Activated gamma-delta T cell treated with anti-CD3 and anti-CD28 coated beads, Interleukin-2, amount 50 U/mL, for 16 hours (primary cell): ENCODE measurements at places on chromosomes 5 and 9.

GRCh38 chr5:77644371-77645157 lies 6.1 kb upstream of the OTP start:
- no peak for DNase-seq

- no peak for DNase-seq
Measured at GRCh38 chr9:116605060-116605459, 82.0 kb upstream of the TRIM32 start.

DNA sequence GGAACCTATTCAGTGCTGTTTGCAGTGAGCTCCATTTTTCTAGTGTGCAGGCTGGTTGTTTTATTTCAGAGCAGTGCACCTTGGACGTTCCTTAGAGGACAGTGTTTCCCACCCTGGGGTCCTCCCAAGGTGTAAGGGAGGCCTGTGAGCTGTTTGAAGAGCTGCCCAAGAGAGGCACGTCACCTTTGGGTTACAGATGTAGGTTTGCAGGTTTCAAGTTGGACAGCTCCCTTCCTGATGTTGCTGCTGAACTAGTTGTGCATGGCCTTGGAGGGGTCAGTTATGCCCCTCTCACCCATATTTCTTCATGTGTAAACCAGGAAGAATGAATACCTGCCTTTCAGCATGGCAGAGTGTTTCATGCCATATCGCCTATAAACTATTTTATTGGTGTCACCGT lies 34.7 kb upstream of the POMT1 start:
- no peak for DNase-seq

DNA sequence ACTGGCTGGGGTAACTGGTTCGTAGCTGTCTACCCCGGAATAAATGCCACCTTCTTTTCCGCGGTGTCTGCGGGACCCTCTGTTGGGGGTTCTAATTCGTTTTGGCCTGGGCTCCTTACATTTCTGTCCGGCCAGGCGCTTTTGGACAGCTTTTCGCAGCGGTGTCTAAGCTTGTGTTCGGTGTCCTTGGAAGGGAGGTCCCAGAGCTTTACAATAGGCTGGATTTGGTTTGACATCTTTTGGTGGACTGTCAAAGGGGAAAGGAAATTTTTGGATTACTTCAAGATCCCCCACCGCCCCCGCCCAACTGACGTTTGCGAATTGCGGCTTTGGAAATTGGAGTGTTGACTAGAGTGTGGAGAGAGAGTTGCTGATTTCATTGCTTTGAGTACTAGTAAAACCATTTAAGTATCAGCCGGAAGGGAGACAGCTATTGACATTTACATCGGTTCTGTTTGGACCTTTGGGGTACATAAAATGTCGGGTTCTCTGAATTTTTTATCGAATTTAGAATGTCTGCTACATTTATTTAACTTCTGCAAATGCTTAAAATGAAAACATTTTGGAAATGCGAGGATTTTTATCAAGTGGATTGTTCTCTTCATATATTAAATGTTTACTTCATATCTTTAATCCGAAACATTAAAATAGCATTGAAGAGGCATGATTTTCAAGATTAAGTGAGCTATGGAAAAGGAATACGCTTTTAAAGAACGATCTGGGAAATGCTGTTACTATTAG lies 4.7 kb upstream of the PURA start:
- no peak for DNase-seq

DNA sequence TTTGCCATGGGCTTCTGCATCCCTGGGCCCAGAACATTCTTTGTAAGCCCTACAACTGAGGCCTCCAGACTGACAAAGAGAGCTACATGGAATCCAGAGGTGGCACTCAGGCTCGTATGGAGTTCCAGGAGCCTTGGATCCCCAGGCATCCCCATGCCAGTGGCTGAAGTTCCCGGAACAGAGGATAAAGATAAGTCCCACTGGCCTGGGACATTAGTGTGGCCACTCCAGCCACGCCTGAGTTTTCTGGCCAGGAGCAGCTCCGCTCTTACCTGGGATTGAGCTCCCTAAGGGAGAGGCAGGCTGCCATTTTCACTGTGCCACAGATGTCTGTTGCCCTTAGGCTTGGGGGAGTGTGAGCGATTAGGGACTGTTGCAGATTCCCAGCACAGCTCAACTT lies 656.3 kb upstream of the FAM174A start:
- DNase-seq: no peak

DNA sequence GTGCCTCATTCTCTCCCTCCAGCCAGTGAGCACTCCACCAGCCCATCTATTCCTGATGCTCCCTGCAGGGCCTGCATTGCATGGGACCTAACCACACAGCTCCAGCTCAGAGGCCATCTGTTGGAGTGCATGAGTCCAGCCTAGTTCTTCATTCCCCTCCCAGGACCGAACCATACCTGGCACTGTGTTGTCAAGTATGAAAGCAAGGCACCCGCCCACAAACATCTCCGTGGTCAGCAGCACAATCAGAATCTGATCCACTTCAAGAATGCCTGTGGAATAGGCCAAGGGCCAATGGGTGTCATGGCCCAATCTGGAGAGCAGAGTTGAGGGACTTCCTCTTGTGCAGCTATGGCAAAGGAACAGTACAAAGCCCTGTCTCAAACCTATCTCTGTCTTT lies 5.9 kb downstream of the SLC23A1 start:
- DNase-seq: no peak

- DNase-seq: no peak
Measured at GRCh38 chr5:56190497-56190896, 42.6 kb downstream of the ANKRD55 start.

DNA sequence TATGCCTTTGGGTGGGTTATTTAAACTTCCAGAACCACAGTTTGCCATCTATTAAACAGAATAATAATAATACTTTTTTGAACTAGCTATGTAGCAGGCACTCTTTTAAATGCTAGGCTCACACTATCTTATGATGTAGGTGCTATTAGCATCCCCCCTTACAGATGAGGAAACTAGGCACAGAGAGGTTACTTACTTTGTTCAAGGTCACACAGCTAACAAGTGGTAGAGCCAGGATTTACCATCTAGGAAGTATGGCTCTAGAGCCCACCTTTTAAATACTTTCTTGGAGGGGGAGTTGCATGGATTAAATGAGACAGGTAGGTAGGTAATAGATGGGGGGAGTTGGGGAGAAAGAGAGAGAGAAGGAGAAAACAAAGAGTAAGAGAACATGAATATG lies 95.3 kb upstream of the NR3C1 start:
- no peak for DNase-seq

- no peak for DNase-seq
Measured at GRCh38 chr5:40479939-40480338, 199.8 kb upstream of the PTGER4 start.

- no peak for DNase-seq
Measured at GRCh38 chr9:129218272-129218625, 40.2 kb upstream of the IER5L start.

GRCh38 chr5:149271195-149271715 lies 404 bp upstream of the AFAP1L1 start:
- DNase-seq: no peak

GRCh38 chr9:128310461-128310860 lies 11.8 kb downstream of the TRUB2 start:
- no peak for DNase-seq

DNA sequence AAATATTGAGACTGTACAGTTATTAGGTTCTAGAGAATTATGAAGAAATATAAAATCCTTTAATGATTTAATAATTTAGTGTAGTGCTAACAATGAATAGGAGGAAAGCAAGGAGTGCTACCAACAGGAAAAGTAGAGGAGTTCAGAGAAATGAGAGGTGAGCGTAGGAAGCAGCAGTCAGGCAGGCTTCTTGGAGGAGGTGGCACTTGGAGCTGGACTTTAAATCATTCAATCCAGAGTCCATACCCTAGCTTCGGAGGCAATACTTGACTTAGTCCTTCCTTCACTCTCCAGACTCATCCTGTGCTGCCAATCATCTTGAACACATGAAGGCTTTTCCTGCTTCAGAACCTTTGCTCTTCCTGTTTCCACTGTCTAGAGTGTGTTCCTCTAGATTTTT lies 254.3 kb downstream of the GRIA1 start:
- DNase-seq: no peak

DNA sequence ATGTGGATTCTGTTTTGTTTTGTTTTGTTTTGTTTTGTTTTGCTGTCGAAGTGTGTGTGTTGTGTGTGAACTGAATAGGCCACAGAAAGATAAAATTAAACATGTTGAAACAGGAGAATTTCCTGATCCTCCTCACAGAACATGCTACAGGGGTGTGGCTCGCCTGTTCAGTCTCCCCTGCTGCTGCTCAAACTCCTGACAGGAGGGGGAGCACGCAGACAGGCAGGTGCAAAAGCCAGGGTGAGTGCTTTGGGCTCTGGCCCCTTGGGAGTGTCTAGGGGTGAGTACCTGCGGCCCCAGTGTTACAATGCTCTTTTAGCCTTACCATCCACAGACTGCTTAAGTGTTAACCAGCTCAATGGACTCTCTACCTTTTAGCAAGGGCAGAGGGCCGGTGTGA lies 473.5 kb downstream of the MAT2B start:
- no peak for DNase-seq

GRCh38 chr5:125408448-125409233 lies 662.2 kb upstream of the ZNF608 start:
- DNase-seq: no peak

- DNase-seq: no peak
Measured at GRCh38 chr9:20683351-20684034, 566 bp upstream of the FOCAD start.
